LHCN-M2 (cell line): ENCODE measurements at places on chromosomes 16 and 17. TPM values are rescaled to one million over a fixed set of nuclear protein-coding genes. Genes with fewer than 3 reads are reported as not detected.

DNA sequence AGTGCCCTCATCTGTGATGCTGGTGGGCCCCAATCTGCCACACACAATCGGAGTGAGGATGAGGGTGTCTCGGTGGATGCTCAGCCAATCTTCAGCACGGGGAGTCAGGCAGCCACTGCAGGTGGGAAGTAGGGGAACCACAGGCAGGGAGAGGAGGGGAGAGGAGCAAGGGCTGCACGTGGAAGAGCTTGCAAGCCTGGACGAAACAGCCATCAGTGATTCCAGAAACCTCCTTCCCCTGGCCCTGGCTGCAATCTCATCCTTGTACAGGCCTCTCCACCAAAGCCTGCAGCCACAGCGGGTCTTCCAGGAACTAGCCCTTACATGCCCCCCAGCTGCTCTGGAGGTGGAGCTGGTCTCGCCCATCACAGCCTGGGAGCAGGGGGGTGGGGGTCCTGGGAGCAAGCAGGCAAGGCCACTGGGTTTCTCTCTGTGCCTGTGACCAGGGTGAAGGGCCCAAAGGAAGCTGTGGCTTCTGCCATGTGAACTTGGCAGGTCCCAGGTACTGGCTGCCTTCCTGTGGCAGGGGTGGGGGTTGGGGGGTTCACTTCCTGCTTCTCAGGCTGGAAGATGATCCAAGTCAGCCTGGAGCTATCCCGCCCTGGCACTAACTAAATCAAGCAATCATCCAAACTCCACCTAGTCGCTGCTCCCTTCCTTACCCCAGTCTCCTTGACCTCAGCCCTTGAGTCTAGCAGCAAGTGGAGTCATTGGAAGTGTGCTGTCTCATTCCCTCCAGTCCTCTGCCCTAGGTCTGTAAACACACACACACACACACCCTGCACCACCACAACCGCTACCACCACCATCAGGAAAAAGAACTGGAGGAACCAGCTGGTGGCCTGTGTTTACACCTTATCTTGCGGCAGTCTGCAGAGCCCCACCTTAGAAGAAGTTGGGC lies 29.4 kb upstream of the MLKL start:
- DNase-seq = no peak

DNA sequence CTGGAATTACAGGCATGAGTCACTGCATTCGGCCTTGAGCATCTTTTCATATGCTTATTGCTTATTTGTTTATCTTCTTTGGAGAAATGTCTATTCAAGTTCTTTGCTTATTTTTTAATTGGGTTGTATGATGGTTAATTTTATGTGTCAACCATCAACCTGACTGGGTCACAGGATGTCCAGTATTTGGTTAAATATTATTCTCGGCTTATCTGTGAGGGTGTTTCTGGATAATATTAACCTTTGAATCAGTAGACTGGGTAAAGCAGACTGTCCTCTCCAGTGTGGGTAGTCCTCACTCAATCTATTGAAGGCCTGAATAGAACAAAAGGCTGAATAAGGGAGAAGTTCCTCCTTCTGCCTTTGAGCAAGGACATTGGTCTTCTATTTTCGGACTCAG lies 142.0 kb downstream of the SSH2 start:
- no peak for DNase-seq

- peak; percentile 49 for DNase-seq
Measured at GRCh38 chr17:39231591-39232551, 6.1 kb upstream of the STAC2 start.

DNA sequence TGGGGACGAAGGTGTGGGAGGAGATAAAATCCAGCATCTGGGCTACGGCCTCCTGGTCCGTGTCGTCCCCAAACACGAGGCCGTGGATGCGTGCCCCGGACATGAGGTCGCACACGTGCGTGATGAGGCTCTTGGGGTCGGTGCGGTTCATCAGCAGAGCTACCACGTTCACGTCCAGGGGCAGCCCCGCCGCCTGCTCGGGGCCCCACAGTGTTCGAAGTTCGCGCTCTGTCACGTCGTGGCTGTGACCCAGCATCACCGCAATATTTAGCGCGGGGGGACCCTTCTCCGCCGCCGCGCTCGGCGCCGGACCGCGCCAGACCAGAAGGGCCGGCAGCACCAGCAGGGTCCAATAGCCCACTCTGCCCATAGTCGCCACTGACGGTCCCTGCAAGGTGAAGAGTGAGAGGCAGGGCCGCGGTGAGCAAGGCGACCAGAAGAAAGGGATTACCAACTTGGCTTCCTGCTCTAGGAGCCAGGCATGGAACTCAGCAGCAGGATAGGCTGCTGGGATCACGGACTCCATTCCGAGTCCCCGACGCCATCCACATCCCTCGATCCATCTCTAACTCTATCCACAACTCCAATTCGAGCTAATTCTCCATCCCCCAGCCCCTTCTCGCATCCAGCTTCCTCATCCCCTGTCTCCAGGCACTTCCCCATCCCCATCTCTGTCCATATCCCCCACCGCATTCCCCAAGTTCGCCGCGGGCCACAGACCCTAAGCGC lies 2.0 kb downstream of the GRIN2A start:
- no peak for DNase-seq

DNA sequence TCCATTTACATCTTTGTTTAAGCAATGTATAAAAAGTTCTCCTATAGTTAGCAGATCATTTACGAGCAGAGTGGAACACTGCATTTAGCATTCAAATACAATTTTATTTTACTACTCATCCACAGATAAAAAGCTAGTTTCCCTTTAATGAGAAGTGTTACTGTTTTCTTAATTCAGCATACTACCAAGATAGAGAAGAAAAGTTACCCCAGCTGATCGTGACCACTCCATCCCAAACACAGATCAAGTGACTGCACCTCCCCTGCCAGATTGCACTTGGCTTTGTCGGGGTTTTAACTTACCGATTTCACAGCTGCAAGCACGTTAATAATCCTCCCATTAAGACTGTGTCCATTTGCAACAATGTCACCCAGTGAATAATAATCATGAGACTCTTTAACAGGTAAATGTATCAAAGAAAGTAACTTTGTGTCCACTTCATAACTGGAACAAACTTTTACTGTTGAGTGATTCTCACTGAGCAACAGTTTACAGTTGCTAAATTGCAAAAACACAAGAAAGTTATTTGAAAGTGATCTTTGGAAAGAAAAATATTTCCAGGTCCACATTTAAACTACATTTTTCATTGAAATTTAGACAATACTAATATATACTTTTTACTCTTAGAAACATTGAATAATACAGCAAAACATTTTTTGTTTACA lies 14.4 kb downstream of the MEIOB start:
- no peak for DNase-seq

DNA sequence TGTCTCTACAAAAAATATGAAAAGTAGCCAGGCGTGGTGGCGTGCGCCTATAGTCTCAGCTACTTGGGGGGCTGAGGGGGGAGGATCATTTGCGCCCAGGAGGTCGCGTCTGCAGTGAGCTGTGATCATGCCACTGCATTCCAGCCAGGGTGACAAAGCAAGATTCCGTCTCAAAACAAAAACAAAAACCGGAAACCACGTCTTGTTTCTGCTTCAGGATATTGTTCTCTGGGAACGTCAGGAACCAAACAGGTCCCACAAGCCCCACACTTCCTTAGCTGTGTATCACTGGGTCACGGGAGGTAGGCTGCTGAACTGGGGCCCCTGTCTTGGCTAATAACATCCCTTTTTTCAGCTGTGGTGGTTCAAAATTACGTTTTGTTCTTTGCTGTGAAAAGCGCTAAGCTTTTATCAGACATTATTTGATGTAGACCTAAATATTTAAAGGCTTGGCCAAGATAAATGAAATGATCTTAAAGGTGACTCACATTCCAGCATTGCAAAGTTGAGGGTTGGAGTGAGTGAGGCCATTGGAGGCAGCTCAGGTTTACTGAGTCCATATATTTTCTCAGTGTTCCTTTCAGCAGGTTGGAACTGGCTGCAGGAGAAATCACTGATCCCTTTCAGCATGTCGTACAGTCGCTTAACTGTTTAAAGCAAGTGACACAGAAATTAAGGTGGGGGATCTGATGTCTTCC lies 16.4 kb upstream of the SEC14L1 start:
- DNase-seq = peak; percentile 78

DNA sequence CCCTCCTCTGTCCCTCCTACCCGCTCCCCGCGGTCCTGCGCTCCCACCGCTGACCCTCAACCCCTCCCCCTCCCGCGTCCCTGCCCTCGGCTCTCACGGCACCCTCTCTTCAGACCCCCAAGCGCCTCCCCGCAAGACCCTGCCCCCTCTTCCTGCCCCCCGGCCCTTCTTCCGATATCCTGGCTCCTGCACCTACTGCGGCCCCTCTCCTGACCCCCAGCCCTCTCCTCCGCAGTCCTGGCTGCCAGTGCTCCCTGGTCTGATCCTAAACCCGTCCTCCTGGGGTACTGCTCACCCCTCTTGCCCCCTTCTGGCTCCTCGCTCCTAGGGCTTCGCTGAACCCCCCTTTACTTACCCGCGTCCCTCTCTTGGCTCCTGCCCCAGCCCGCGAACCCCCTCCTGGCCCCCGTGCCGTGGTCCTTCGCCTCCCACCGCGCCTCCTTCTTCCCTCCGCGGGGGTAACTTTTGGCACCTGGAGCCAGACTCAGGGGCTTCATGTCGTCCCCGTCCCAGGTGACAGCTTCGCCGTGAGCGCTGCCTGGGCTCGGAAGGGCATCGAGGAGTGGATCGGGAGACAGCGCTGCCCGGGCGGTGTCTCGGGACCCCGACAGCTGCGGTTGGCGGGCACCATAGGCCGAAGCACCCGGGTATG lies 839 bp downstream of the NKD1 start:
- no peak for DNase-seq

DNA sequence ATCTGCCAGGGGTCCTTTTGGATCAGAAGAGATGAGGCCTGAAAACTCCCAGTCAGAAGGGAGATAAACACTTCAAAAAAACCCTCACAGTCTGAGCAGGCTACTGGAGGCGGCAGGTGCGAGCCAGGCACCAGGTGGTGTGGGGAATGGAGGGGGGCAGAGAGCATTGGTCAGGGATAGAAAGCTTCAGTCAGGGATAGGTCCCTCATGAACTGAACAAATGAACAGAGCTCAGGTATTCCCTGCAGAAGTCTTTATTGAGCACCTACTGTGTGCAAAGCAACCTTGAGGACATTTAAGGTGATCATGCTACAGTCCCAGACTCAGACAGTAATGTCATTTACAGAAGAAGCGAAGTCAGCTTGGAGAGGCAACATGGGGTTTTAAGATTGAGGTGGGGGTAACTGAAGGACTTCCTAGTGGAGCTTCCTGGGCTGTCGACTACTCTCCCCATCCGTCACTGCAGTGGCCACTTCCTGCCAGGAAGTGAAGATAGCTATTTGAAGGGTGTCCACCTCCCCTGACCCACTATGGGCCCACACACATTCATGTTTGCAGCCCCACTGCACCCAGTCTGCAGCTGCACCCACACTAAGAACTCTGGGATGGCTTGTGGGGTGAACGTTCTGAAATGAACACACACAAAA lies 3.2 kb downstream of the KIFC3 start:
- no peak for DNase-seq

GRCh38 chr17:8016632-8017424 lies 14.4 kb downstream of the GUCY2D start:
- DNase-seq = peak; percentile 34

DNA sequence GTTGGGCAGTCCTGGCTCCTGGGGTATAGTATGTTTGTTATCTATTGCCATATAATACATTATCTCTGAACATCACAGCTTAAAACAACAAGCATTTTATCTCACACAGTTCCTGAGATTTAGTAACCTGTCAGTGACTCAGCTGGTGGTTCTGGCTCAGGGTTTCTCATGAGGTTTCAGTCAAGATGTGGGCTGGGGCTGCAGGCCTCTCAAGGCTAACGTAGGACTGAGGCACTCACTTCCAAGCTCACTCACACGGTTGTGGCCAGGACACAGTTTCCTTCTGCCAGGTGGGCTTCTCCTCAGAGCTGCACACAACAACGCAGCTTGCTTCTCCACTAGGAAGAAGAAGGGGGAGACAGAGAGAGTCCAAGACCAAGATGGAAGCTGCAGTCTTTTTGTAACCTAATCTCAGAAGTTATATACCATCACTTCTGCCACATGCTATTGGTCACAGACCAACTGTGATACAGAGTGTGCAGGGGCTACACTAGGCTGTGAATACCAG lies 10.3 kb upstream of the MED13 start:
- no peak for DNase-seq

DNA sequence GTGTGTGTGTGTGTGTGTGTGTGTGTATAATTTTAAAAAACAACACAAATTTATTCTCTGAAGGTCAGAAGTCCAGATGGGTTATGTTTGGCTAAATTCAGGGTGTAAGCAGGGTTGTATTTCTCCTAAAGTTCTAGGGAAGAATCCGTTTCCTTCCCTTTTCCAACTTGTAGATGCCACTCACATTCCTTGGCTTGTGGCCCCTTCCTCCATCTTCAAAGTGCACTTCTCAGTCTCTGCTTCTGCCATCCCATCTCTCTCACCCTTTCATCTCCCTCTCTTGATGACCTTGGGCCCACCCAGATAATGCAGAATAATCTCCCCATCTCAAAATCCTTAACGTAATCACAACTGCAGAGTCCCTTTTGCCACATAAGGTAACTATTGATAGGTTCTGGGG lies 7.8 kb upstream of the TFAP4 start:
- no peak for DNase-seq

DNA sequence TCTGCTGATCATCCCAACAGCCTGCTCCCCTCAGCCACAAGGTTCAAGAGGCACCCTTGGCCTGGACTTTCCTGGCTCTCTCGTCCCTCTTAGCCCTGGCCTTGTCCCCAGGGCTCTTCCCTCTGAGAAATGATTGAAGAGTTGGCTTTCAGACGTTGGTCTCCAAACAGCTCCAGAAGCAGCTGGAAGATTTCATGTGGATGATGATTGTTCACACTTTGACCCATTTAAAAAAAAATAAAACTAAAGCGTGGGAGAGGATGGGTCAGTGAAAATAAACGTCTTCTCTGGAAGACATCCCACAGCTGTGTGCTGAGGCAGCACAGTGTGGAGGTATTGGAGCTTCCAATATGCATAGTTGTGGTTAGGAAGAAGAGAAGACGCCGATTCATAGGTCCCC lies 54.7 kb upstream of the CDH11 start:
- DNase-seq = peak; percentile 77

- DNase-seq = peak; percentile 70
Measured at GRCh38 chr16:10514369-10515055, 65.9 kb downstream of the EMP2 start.

- no peak for DNase-seq
Measured at GRCh38 chr16:31477220-31478216, 5.4 kb upstream of the SLC5A2 start.

- DNase-seq = no peak
Measured at GRCh38 chr17:47806026-47806912, 15.3 kb downstream of the OSBPL7 start.

The CDH16 gene
- not detected in 2 replicates for total RNA-seq

The GRAPL gene
- not detected in 2 replicates for total RNA-seq

The RNF157 gene
- 2.8 and 3.0 TPM in 2 replicates for total RNA-seq

The CNGB1 gene
- not detected in 2 replicates for total RNA-seq

The KRTAP2-2 gene
- not detected in 2 replicates for total RNA-seq

The XYLT2 gene
- 41.4 and 48.9 TPM in 2 replicates for total RNA-seq

The MFAP4 gene
- total RNA-seq = 0.13 and 0.40 TPM in 2 replicates

The CCL14 gene
- not detected in 2 replicates for total RNA-seq

The CCDC154 gene
- 0.06 TPM in 2 replicates for total RNA-seq

The NLRC3 gene
- total RNA-seq = not detected in 2 replicates

The TP53TG3C gene
- 1.1 TPM in 1 of 2 replicates, not detected in the other for total RNA-seq
